Vagina (tissue), 2 donors: ENCODE measurements at places on chromosomes 6 and 20.

DNA sequence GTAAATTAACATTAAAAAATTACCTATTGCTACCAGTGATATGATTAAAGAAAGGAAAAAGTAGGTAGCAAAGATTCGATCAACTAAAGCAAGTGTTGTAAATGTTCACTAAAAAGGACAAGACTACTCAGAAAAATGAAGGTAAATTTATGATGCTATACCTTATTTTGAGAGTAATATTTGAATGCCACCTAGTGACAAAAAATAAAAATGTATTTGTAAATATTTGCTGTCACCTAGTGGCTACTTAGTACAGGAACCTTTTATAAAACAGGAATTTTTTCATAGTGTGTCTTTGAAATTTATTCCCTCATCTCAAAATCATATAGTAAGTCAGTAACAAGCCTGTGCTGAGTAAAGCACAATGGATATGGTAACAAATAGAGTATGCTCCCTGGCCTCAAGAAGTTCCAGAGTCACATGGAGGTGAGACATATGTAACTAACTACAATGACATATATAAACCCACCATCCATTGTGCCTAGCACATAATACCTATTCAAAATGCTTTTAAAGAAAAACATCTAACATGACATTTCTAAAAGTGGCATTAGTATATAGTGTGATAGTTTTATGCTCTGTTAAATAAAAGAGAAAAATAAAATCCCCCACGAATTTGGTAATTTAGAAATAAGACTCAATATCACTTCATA, 193.1 kb upstream of the SIM1 start:
- no peaks in the 10 kb centered on the region for H3K27me3 ChIP-seq
- H3K27ac ChIP-seq = no peak overlapping the region
- no peak for DNase-seq

DNA sequence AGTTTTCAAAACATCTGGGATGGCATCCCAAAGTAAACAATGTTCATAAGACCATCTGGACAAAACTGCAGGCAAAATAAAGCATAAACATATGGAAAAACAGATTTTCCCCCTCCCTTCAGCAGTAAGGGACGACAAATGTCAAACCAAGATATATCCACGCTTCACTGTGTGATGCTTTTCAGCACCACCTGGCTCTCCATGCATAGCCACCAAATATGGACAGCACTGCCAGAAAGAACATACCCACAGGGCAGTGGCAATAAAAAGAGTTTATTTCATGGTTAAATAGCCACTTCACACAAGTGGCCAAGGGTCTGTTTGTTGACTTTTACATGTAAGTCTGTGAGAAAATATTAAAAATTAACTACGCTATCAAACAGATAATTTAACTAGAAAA, 23.1 kb downstream of the USP45 start:
- H3K4me1 ChIP-seq = no peaks in the 10 kb centered on the region
- H3K4me3 ChIP-seq = no peak overlapping the region
- no peaks in the 10 kb centered on the region for H3K36me3 ChIP-seq
- DNase-seq = no peak
- no peaks in the 10 kb centered on the region for H3K27me3 ChIP-seq

DNA sequence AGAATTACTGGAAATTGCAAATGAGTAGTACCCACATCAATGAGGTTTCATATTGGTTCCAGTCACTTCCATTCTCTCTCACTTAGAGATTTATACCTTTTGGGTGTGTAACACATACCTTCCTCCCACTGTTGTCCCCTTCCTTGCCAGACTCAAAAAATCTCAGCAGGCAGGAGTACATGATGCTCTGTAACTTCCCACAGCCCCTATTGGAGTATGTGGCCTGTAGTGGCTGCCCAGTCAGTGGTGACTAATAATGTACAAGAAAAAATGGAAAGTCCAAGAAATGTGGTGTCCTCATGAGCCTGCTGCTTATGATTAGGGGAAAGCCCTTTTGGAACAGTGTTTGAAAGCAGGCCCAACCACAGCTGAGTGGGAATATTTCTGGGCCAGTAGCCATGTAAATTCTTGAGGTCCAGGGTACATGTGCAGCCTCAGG, 312.0 kb downstream of the ZFAND3 start:
- no peaks in the 10 kb centered on the region for H3K36me3 ChIP-seq
- H3K27me3 ChIP-seq = no peaks in the 10 kb centered on the region
- no peak overlapping the region for H3K4me3 ChIP-seq
- H3K4me1 ChIP-seq = no peaks in the 10 kb centered on the region

- no peak overlapping the region for H3K27ac ChIP-seq
- H3K27me3 ChIP-seq = no peaks in the 10 kb centered on the region
- H3K4me1 ChIP-seq = no peaks in the 10 kb centered on the region
- DNase-seq = no peak
- H3K36me3 ChIP-seq = no peaks in the 10 kb centered on the region
These were observed 23.5 kb upstream of the PRSS35 start for GRCh38 chr6:83488861-83489260.

- H3K4me3 ChIP-seq = no peak overlapping the region
- no peaks in the 10 kb centered on the region for H3K4me1 ChIP-seq
- no peaks in the 10 kb centered on the region for H3K36me3 ChIP-seq
- no peaks in the 10 kb centered on the region for H3K27me3 ChIP-seq
- DNase-seq = no peak
These were observed 90.2 kb downstream of the KIF16B start for GRCh38 chr20:16483024-16483423.

DNA sequence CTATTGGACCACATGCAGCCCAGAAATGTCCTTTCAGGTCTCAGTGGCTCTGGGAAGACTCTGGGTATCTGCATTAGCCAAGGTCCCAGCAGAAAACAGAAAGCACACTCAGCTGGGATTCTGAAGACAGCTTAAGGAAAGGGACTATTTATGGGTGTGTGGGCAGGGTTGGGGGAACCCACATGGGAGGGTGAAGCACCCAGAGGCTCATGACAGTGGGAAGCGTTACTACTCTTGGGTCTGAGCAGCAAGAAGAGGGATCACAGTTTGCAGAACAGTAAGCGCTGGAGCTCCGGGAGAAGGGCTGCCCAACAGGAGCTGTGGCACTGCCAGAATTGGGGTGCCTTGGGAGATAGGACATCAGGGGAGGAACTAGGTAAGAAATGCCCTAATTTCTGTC, 12.4 kb upstream of the CDC5L start:
- H3K36me3 ChIP-seq = no peaks in the 10 kb centered on the region
- DNase-seq = no peak
- no peak overlapping the region for H3K4me3 ChIP-seq
- H3K27me3 ChIP-seq = no peaks in the 10 kb centered on the region
- H3K27ac ChIP-seq = no peak overlapping the region
- H3K4me1 ChIP-seq = no peaks in the 10 kb centered on the region

DNA sequence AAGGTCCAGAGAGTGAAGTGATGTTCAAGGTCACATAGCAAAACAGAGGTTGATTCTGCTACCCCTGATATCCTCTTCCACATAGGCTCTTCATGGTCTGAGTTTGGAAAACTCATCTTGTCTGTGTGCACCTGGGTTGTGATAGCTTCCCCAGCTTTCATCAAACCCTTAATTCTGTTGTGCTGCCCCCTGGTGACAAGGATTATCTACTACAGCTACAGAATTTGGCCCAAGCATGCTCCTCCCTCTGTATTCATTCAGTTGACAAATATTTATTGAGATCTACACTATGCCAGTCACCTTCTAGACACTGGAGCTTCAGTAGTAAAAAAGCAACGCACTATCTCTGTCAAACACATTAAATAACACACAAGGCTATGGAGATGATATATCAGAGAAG, 50.4 kb downstream of the SMPDL3A start:
- H3K4me3 ChIP-seq = no peak overlapping the region
- H3K4me1 ChIP-seq = no peaks in the 10 kb centered on the region
- DNase-seq = no peak
- H3K36me3 ChIP-seq = no peaks in the 10 kb centered on the region
- H3K27ac ChIP-seq = no peak overlapping the region

DNA sequence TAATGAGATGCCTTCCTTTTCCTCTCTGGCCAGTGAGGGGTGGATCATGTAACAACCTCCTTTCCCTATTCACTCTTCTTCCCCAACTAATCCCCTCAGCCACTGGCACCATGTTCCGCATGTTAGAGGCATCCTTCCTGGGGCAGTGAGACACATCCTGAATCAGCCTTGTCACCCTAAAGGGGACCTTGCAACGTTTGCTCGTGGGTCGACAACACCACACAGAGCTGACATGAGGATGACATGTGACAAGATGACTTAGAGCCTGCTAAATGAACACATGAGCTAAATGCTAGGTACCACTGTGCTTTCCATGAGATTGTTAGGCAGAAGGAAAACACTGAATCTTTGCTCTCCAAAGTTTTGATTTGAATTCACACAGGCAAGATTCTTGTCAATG, 129.2 kb downstream of the ATXN1 start:
- H3K4me1 ChIP-seq = peaks cover 9% of the 10 kb centered on the region
- no peak overlapping the region for H3K27ac ChIP-seq
- H3K4me3 ChIP-seq = no peak overlapping the region
- no peaks in the 10 kb centered on the region for H3K36me3 ChIP-seq

- peaks cover 4% of the 10 kb centered on the region for H3K4me1 ChIP-seq
- no peaks in the 10 kb centered on the region for H3K27me3 ChIP-seq
- no peak overlapping the region for H3K4me3 ChIP-seq
- H3K27ac ChIP-seq = no peak overlapping the region
- DNase-seq = no peak
These were observed 71.2 kb downstream of the CD24 start for GRCh38 chr6:106903299-106903698.

- no peak for DNase-seq
- no peak overlapping the region for H3K27ac ChIP-seq
- H3K4me1 ChIP-seq = no peaks in the 10 kb centered on the region
- H3K36me3 ChIP-seq = no peaks in the 10 kb centered on the region
- no peaks in the 10 kb centered on the region for H3K27me3 ChIP-seq
These were observed 387.9 kb downstream of the LMBRD1 start for GRCh38 chr6:69408886-69409285.

- no peak overlapping the region for H3K27ac ChIP-seq
- no peaks in the 10 kb centered on the region for H3K4me1 ChIP-seq
- no peaks in the 10 kb centered on the region for H3K27me3 ChIP-seq
- DNase-seq = no peak
- H3K36me3 ChIP-seq = no peaks in the 10 kb centered on the region
These were observed 10.6 kb downstream of the KCNK17 start for GRCh38 chr6:39303425-39304153.
